ENCODE measurements at places on chromosomes 11 and 22.
A peak's percentile ranks its signal among the peaks of the same experiment; 100 is the strongest.

GRCh38 chr22:36764060-36764459 lies 11.9 kb downstream of the IFT27 start:
- peak; percentile 39 for DNase-seq

GRCh38 chr11:68735125-68735524 lies 16.2 kb downstream of the TESMIN start:
- DNase-seq: no peak

DNA sequence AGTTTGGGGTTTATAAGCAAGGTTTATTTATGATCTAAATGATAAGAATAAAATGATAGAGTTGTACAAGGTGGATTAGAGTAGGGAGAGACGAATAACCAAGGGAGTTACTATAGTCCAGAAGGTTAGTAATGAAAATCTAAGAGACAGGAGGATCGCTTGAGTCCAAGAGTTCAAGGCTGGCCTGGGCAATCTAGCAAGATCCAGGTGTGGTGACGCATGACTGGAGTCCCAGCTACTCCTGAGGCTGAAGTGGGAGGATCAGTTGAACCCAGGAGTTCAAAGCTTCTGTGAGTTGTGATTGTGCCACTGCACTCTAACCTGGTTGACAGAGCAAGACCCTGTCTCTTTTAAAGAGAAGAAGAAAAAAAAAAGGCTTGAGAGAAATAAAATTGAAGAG lies 12.3 kb downstream of the HMGXB4 start:
- no peak for DNase-seq

DNA sequence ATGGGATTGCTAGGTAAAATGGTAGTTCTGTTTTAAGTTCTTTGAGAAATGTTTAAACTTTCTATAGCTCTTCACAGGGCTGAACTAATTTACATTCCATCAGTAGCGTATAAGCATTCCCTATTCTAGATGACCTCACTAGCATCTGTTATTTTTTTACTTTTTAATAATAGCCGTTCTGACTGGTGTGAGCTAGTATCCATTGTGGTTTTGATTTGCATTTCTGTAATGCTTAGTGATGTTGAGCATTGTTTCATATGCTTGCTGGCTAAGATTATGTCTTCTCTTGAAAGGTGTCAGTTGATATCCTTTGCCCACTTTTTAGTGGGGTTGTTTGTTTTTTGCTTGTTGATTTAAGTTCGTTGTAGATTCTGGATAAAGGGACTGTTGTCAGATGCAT lies 35.9 kb downstream of the MMP27 start:
- DNase-seq: no peak

DNA sequence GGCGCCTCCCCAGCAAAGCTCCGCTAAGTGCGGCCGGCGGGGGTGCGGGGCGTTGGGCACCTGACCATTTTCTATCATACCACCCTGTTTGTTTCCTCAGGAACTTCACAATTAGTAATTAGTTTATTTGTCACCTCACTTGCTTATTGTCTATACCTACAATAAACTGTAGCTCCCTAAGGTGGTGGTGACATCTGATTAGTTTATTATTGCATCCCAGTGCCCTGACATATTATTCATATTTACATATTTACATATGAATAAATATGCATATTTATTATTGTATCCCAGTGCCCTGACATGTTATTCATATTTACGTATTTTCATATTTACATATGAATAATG lies 24.7 kb upstream of the SORL1 start:
- DNase-seq: no peak
